Stimulated activated CD4-positive, alpha-beta T cell treated with anti-CD3 and anti-CD28 coated beads, Interleukin-1b, Interleukin-23, amount 100 ng/mL, for 1 hour (primary cell): ENCODE measurements at places on chromosomes 5 and 9.

- no peak for DNase-seq
Observed at GRCh38 chr9:23555851-23556250, 270.2 kb downstream of the ELAVL2 start.

DNA sequence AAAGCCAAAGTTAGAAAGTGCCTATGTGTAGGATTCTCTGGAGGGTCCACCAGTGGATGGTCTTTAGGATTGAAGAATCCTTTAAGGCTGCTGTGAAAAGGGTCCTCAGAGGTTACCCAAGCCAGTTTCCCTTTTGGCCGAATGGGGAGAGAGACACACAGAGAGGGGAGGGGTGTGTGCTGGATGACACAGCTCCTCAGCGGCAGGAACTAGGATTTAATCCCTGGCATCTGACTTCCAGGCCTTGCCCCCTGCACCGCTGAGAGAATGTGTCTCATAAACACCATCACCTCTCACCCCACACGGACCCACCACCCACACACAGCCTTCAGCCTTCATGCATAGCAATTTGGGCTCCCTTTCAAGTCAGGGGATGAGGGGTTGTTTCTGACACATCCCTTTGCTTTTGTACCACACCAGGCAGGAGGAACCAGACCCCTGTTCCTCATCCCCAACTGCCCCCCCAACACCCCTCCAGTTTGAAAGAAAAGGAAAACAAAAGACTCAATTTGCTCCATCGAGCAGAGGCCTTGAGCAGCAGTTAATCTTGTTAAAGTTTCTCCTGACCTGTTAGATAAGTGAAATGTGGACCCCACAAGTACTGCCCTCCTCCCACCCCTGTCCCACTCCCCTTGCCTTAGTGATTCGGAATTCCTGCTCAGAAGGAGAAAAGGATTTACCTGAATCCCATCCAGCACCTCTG lies 4.0 kb downstream of the PAPPA start:
- DNase-seq, result no peak

DNA sequence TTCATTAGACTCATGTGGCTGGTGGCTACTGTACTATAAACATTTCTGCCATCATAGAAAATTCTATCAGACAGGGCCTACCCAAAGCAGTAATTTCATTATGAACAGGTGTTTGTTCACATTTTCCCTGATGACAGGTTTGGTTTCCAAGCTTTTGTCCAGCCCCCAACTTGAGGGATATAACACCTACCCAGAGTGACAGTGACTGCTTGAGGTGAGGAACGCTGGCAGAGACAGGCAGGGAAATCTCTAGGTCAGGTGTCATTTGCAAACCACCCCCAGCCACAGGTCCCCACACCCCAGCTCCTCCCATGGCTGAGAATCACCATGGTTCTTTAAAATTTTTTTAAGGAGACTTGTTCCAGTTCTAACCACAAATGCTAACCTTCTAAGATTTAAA lies 25.5 kb downstream of the GOLM1 start:
- DNase-seq, result no peak

GRCh38 chr9:132631685-132632084 lies 38.1 kb downstream of the DDX31 start:
- DNase-seq, result no peak
